ENCODE measurements at places on chromosomes 12 and 14.

DNA sequence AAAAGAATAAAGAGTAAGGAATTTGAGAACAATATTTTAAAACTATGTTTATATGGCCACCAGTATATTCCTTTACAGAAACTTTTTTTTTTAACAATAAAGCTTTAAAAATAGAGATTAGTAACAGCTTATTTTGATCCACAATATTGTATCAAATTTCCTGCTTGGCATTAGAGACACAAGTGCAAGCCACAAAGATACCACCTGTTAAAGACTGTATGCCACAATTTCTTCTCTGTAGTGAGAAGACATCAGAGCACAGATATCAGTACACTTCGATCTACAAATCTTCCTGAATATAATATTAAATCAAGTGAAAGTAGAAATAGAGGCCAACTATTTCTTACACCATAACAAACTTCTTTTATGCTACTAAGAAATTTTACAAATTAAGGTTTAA, 68.0 kb downstream of the GALNT4 start:
- no peak for DNase-seq

DNA sequence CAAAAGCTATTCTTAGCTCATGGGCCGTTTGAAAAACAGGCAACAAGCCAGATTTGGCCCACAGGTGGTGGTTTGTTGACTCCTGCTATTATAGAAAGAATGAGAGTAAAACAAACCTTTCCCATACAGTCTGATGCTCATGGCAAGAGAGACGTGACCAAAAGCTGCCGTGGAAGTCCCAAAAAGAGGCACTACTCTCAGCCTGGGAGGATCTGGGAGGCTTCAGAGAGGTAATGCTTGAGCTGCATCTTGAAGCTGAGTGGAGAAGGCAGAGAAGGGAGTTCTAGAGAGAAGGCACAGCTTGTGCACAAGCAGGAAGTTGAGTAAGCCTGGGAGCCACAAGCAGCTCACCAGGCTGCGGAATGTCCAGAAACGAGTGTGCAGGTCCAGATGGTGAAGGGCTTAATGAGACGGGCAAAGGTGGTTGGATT, 9.6 kb downstream of the PLXNC1 start:
- DNase-seq: peak; percentile 18

GRCh38 chr14:97916669-97917568, 1119.7 kb downstream of the VRK1 start:
- DNase-seq: no peak

DNA sequence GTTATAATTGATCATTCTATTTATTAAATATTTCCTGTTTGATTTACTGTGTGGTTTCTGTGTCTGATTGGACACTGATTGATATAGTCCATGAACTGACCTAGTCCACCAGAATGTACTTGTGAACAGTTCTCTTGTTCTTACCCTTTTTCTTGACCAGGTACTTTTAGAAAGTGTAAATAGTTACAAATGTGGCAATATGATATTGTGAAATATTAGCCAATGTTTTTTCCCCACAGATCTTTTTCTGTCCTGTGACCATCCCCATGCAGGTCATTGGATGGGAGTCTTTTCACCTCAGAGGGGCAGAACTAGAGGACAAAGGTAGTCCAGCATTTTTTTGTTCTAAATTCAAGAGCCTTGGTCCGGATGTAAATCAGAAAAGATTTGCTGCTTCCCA, 8.3 kb upstream of the CRY1 start:
- no peak for DNase-seq

GRCh38 chr14:102665621-102666020, 73.2 kb downstream of the RCOR1 start:
- DNase-seq: no peak
